Epithelial cell of esophagus (primary cell): ENCODE measurements at places on chromosomes 2 and 18.

DNA sequence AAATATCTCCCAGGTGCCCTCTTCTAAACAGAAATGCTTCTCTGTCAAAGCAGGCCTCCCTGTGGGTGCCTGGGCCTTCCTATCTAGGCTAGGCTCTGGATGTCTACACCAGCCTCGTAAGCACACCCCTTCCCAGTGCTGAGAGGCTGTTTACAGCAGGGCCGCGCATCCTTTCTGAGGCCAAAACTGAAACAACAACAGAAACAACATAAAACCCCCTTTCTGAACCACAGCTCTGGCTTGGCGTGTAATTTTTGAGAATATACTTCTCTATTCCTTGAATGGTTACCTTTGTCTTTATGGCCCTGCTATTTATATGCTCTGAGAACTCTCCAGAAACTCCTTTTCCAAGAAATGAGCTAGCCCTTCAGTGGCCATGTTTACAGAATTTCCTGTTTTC is 118.4 kb downstream of the BCL2L11 start:
- no peak for DNase-seq

DNA sequence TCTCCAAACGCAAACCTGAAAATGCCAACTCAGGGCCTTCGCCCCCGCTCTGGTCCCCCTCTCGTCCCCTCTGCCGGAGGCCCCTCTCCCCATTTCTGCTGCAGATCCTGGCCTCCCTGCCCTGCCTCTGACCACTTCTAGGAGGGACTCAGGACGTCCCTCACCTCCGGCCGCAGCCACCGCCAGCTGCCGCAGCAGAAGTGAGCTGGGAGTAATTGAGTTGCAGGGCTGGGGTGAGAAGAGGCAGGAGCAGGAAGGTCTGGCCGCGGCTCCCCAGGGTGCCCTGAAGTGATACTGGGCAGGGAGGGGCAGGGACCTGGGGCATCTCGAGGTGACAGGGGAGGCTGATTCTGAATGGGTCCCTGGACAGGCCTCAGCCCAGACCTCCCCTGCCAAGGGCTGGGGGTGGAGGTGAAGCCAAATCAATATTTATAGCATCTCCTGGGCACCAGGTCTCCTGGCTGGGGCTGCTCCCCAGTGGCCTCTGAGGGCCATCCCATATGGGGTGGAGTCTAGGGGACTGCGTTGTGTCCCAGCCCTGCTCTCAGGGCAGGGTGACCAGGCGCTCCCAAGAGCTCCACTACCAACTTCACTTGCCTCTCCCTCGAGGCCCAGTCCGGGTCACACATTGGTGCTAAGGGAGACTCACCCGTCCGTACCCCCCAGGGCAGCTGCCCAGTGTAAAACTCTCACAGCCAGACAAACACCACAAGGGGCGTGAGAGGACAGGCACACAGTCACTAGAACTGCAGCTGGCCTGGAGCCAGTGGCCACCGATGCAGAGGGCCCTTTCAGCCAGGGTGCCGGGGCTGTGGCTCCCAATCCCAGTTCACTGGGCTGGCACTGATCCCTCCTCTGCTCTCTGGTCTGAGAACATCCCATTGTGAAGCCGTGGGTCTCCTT is 33.0 kb downstream of the KCNIP3 start:
- no peak for DNase-seq

DNA sequence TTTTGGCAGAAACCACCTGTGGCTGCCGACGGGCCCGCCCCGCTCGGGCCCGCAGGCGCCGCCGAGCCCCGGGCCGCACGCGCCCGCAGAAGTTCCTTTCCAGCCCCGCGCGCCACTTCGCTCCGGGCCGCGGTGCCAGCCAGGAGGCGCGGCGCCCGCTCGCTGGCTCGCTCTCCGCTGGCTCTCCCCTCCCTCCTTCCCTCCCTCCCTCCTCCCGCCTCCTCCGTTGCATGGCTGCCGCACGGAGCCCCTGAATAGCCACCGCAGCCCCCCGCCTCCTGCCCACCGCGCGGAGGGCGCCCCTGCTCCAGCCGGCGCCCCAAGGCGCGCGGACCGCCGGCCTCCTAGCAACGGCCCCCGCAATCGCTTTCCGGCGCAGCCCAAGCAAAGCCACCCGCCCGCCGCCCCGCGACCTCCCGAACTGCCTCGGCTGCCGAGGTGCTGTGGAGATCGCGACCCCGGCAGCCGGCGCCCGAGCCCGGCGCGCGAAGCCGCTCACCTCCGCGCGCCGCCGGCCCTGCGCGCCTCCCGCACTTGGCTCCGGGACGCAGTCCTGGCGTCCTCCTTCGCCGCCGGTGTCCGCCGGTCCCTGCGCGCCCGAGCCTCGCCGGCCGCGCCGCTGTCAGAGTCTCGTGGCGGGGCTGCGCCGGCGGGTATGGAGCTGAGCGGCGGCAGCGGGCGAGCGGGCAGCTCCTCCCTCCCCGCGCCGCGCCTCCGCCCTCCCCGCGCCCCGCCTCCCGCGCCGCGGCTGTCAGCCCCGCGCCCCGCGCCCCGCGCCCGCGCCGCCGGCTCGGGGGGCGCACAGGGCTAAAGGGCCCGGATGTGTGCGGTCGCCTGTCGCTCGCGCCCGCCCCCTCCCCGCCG is at the start of gene ZBTB7C:
TSS of gene ZBTB7C (minus strand) at position 657 of the 864 bp plus-strand sequence.
- peak; percentile 64 for DNase-seq

DNA sequence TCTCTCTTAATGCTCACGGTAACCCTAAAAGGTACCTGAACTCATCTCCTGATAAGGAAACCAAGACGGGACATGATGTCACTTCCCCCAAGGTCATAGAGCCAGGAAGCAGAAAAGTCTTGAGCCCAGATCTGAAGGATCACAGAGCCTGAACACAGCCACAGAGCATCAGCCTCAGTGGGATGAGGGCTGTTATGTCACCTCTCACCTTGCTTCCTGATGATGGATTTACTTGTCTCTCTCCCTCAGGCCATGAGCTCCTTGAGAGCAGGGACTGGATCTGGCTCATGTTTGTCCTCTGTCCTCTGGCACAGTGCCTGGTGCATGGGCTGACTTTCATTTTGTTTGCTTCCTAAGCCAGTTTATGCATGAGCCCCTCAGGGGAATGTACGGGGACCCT is 54.2 kb downstream of the SERTAD2 start:
- DNase-seq = no peak

DNA sequence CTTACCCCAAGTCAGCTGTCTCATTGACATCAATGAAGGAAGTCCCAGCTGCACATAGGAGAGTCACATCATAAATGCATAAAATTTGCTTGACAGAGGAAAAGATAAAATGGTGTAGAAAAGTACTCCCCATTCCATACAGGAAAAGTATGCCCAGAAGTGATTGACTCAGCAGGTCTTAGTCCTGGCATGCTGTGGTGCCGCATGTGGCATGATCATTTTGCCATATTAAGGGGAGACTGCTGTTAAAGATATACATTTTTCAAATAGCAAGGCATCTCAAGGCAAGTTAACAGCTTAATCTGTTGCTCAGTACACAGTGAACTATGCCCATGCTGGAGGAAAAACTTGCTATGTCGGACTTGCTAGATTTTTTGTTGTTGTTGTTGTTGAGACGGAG is 8.1 kb downstream of the COPS7B start:
- DNase-seq = peak; percentile 78

DNA sequence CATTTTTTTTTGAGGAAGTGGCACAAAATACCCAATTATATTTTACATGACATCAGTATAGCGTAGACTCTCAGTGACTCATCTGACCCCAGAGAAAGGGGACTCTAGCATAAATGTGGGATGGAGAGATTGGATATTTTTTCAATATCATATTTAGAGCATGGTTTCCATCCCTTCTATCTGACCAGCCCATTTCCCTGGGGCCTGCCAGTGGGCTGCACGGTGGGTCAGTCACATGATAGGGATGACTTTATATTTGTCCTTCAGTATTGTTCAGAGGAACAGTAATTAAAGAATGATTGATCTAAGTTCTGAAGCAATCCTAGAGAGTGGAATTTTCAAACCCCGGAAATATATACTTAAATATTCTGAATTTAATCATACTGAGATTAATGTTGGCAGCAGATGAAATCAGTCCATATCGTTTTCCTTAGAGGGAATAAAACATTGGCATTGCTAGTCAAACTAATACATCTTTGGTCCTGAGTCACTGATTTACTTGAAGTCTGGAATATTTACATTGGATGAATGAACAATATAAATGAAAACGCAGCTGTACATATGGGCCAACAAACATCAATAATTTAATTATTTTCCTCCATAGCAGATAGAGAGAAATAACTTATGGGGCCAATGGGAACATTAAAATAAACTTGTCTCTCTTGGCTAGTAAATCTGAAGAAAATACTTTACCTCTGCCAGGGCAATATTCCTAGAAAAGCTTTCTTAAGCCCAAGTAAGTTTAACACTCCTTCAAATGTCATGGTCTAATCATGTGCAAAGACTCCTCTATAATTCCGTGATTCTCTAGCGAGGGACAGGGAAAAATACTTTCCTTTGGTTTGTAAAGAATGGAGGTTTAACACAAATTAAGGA is 563.6 kb upstream of the PKDCC start:
- no peak for DNase-seq

GRCh38 chr2:103123516-103123915 is 361.7 kb downstream of the TMEM182 start:
- no peak for DNase-seq

GRCh38 chr2:176581557-176582165 is 312.4 kb downstream of the MTX2 start:
- no peak for DNase-seq

- DNase-seq = no peak
Observed at GRCh38 chr2:10431797-10432196, 16.3 kb downstream of the ODC1 start.

GRCh38 chr2:205636549-205637319 is 45.6 kb upstream of the NRP2 start:
- no peak for DNase-seq

GRCh38 chr18:8709248-8710059 is 4.1 kb downstream of the MTCL1 start:
- no peak for DNase-seq

- no peak for DNase-seq
Observed at GRCh38 chr2:54955358-54956110, 94.7 kb downstream of the RTN4 start.

- no peak for DNase-seq
Observed at GRCh38 chr2:193841384-193842150, 1646.8 kb upstream of the TMEFF2 start.
